H1 (cell line): ENCODE measurements at places on chromosomes 6 and 20. TPM values are rescaled to one million over a fixed set of nuclear protein-coding genes. Genes with fewer than 3 reads are reported as not detected.

DNA sequence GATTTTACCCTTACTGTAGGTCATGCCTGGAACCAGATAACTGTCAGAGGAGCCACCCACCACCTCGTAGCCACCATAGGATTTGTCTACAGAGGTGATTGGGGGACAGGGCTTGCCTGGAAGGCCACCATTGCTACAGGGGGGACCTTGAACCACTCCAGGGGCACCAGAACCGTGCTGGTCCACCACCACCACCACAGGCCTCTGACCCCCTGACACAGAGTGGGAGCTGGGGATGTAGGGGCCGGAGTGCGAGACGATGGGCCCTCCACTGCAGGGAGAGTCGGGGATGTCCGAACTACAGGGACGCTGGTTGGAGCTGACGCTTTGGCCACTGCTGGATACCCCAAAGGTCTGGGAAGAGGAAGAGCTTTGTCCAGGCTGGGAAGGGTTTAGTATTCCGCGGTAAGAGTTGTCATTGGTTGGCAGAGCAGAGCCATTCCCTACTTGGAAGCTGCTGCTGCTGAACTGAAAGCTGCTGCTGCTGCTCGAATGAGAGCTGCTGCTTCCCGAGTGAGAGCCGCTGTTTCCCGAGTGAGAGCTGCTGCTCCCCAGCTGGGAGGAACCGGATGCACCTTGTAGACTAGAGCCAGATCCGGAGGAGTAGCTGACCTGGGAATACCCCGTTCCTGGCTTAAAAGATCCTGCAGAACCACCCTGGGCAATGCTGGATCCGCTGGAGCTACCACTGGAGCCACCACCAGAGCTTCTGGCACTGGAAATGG is 2.2 kb downstream of the PSORS1C1 start:
- DNase-seq: no peak

DNA sequence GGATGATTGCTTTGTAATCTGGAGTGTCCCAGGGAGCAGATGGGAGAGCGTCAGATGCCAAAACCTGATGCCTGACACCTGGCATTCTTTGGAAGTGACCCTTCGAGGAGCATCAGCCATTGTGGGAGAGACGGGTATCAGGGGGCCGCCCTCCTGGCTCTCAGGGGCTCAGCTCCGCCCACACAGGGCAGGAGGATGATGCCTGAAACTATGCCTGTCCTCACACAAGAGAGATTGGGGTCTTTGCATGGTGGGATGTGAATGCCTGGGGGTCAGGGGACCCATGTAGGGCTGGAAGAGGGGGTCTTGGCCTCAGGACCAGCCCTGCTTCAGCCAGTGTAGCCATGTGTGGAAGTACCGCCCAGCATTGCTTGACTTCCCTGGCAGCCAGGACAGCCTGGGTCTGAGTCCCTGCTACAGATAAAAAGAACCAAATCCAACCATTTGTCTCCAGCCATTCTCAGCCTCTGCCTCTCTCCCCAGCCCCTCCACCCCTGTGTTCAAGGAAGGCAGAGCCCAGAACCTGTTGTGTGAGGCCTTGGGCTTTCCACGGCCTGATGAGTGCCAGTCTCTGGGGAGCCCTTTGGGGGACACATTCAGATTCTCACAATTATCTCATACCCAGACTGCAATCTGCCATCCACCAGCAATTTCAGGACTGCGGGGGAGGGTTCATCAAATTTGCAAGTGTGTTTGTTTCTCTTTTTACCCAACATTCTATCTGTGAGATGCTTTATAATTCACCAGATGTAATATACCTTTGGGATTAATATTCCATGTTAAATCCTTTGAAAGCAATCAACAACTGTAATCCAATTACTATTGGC is 371.2 kb downstream of the PREX1 start:
- DNase-seq: no peak

GRCh38 chr6:45988635-45989034 is 27.0 kb downstream of the CLIC5 start:
- DNase-seq: no peak

GRCh38 chr6:29912840-29913239 is 29.5 kb upstream of the HLA-A start:
- no peak for DNase-seq

DNA sequence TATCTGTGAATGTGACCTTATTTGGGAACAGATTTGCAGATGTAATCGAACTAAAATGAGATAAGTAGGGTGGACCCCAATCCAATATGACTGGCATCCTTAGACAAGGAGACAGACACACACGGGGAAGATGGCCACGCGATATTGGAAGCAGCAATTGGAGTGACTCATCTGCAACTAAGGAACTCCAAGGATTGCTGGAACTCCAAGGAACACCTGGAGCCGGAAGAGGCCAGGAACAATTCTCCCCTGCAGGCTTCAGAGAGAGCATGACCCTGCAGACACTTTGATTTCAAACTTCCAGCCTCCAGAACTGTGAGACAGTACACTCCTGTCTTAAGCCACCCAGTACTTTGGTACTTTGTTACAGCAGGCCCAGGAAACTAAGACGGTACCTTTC is 19.5 kb upstream of the CNKSR3 start:
- DNase-seq: no peak

DNA sequence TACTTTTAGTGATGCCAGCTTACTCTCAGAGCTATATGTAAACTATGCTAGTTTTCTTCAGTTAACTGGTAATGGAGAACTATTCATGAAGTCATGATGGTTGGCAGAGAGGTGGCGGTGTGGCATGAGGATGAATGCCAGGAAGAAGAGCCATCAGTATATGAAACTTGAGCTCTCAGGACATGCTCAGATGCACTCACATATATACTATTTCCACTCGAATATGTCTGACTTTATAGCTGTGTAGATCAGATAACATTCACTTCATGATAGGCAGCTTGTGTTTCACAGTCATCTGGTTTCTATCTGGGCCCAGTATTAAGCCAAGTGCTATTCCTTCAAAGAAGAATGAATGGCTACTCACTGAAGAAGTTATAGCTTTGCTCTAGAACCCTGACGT is 46.2 kb upstream of the CEP85L start:
- DNase-seq: no peak

DNA sequence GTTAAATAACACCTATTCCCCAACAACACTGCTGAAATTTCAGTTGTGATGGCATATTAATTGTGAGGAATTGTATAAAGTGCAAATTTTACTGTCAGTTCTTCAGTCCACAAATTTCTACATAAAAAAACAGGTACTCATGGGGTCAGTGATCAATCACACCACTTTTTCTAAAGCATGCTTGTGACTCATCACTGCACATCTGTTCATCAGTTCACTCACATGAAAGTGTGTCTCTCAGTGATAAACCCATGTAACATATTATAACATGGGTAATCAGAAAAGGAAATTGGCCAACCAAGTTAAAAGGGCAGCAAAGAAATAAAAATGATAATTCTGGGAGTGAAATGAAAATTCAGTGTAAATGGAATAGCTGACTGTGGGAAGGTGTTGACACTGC is 234.7 kb upstream of the FKBP1C start:
- no peak for DNase-seq

The ADGRF1 gene
- total RNA-seq: not detected in 2 replicates

GRCh38 chr6:37008484-37009465 is 3.3 kb downstream of the FGD2 start:
- no peak for DNase-seq

The HNF4A gene
- total RNA-seq: not detected in 2 replicates

DNA sequence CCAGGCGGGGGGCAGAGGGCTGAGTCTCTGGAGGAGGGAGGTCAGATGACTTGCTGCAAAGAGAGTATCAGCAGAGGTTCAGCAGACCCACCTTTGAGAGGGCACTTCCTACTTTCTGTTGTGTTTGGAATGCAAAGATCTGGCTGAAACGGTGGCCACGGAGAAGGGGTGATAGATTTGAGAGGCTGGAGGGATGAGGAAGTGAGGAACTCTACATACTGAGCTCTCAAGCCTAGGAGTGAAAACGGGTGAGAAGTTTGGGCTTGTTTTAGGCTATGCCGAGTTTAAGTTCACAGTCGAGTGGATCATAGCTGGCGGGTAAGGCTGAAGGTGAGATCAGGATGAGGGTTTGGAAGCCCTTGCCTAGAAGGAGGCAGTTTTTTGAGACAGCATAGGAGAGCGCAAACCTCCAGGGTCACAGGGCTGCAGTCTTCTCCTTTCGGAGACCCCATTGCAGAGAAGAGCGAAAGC is 477 bp upstream of the ITPA start:
- no peak for DNase-seq

GRCh38 chr6:73418081-73418741 is 23.6 kb downstream of the DDX43 start:
- no peak for DNase-seq

- no peak for DNase-seq
These were observed 26.3 kb upstream of the PLCG1 start for GRCh38 chr20:41110930-41111577.

DNA sequence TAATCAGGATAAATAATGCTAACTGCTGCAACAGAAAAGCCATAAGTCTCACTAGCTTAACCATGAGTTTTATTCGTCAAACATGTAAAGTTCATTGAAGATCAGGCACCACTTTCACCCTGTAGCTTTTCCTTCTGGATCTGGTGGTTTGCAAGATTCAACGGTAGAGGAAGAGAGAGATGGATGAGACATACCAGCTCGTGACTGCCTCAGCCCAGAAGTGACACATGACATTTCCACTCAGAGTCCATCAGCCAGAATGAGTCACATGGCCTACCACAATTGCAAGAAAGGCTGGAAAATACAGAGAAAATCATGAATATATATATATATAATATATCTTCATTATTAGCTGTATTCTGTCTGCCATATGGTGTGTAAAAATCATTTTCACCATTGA is 29.0 kb downstream of the SPTLC3 start:
- no peak for DNase-seq

- DNase-seq: no peak
These were observed 170.8 kb downstream of the KCNQ5 start for GRCh38 chr6:72792692-72793091.

- no peak for DNase-seq
These were observed 2.1 kb downstream of the TMEM14B start for GRCh38 chr6:10749734-10750133.

- no peak for DNase-seq
These were observed 1352.6 kb upstream of the GJE1 start for GRCh38 chr6:140779991-140780596.

DNA sequence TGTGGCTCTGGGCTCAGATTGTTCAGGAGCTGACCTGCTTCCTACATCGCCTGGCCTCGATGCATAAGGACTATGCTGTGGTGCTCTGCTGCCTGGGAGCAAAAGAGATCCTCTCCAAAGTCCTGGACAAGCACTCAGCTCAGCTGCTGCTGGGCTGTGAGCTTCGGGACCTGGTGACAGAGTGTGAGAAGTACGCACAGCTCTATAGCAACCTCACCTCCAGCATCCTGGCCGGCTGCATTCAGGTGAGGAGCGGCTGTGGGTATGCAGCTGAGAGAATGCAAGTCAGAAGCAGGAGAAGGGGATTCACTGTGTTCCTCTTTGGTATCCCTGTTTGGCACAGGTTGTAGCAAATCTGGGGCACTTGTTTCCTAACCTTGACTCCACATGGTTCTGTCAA is 17.9 kb downstream of the CUL9 start:
- no peak for DNase-seq

The BCAS4 gene
- 21.2 and 21.4 TPM in 2 replicates for total RNA-seq

DNA sequence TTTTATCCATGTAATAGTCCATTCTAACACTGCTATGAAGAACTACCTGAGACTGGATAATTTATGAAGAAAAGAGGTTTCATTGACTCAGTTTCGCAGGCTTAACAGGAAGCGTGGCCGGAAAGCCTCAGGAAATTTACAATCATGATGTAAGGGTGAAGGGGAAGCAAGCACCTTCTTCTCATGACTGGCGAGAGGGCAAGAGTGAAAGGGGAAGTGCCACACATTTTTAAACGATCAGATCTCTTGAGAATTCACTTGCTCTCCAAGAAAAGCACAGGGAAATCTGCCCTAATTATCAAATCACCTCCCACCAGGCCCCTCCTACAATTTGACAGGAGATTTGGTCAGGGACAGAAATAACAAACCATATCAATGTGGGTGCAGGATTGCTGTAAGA is 859.7 kb downstream of the EPHA7 start:
- DNase-seq: no peak
